ENCODE measurements at places on chromosomes 12 and 14.

- no peak for DNase-seq
Measured at GRCh38 chr14:68193970-68194681, 374.5 kb downstream of the RAD51B start.

GRCh38 chr12:103672401-103673119 is 85.5 kb downstream of the STAB2 start:
- DNase-seq = no peak

- DNase-seq = no peak
Measured at GRCh38 chr12:70043490-70044138, 199.6 kb upstream of the CNOT2 start.

- DNase-seq = no peak
Measured at GRCh38 chr14:26873362-26873960, 275.6 kb upstream of the NOVA1 start.

Measured in GM18507 (cell line).